ENCODE measurements at places on chromosomes 3 and 15. TPM values are rescaled to one million over a fixed set of nuclear protein-coding genes. Genes with fewer than 3 reads are reported as not detected.

EHD4 gene
- total RNA-seq = 4.9 TPM

CKMT1B gene
- total RNA-seq = 0.73 TPM

PRSS50 gene
- total RNA-seq = not detected

AADACL2 gene
- not detected for total RNA-seq

IGDCC3 gene
- total RNA-seq = 51.8 TPM

RYR3 gene
- total RNA-seq = not detected

OR5AC2 gene
- total RNA-seq = not detected

ZBED2 gene
- total RNA-seq = not detected

SYNPR gene
- not detected for total RNA-seq

GRCh38 chr15:68312701-68313204 lies 35.2 kb downstream of the FEM1B start:
- H3K27me3 ChIP-seq = peaks cover 2% of the 10 kb centered on the region
- H3K27ac ChIP-seq = no peak overlapping the region
- DNase-seq = no peak
- no peak overlapping the region for H3K4me3 ChIP-seq

GRCh38 chr3:94291686-94292085 lies 228.8 kb downstream of the NSUN3 start:
- H3K27ac ChIP-seq = no peak overlapping the region
- no peak overlapping the region for H3K4me3 ChIP-seq
- H3K27me3 ChIP-seq = no peaks in the 10 kb centered on the region

DNA sequence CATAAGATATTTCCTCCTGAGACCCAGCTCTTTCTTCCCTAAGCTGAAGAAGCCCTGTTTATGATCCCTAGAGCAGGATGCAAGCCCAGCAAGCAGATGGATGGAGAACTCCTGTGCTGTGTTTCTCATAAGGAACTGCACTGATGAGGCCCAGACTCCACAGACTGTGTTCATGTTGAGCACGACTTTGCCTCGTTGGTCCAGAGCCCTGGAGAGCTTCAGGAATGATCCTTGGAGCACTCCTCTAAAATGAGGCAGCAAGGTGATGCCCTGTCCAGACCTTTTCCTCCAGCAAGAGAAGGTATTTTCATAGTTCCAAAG lies 83.8 kb downstream of the MYLK start:
- peaks cover 52% of the 10 kb centered on the region for H3K4me1 ChIP-seq
- H3K27me3 ChIP-seq = no peaks in the 10 kb centered on the region
- no peak for DNase-seq
- H3K4me3 ChIP-seq = peak overlapping the region; percentile 80
- H3K27ac ChIP-seq = peak overlapping the region; percentile 87
- H3K36me3 ChIP-seq = no peaks in the 10 kb centered on the region

DNA sequence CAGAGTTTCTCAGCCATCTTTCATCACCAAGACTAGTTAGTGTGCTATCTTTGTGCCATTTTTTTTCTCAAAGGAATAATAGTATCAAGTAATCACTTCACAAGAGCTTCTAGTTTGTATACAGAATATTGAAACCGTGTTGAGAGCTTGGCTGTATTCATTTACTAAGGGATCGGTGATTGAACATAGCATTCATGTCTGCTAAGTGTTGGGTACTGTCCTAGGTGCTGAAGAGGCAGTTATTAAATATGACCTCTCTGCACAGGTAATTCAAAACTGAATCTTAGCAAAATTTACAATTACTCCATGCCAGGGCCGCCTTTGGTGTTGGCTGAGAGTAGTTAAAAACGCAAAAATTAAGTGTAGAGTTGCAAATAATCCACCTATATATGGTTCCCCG lies 355.3 kb upstream of the RORA start:
- no peak for DNase-seq
- H3K27ac ChIP-seq = no peak overlapping the region
- no peak overlapping the region for H3K4me3 ChIP-seq
- H3K4me1 ChIP-seq = no peaks in the 10 kb centered on the region

- H3K4me1 ChIP-seq = no peaks in the 10 kb centered on the region
- H3K27ac ChIP-seq = no peak overlapping the region
- DNase-seq = no peak
- H3K4me3 ChIP-seq = no peak overlapping the region
Observed at GRCh38 chr3:15276028-15276724, 56.2 kb downstream of the SH3BP5 start.

DNA sequence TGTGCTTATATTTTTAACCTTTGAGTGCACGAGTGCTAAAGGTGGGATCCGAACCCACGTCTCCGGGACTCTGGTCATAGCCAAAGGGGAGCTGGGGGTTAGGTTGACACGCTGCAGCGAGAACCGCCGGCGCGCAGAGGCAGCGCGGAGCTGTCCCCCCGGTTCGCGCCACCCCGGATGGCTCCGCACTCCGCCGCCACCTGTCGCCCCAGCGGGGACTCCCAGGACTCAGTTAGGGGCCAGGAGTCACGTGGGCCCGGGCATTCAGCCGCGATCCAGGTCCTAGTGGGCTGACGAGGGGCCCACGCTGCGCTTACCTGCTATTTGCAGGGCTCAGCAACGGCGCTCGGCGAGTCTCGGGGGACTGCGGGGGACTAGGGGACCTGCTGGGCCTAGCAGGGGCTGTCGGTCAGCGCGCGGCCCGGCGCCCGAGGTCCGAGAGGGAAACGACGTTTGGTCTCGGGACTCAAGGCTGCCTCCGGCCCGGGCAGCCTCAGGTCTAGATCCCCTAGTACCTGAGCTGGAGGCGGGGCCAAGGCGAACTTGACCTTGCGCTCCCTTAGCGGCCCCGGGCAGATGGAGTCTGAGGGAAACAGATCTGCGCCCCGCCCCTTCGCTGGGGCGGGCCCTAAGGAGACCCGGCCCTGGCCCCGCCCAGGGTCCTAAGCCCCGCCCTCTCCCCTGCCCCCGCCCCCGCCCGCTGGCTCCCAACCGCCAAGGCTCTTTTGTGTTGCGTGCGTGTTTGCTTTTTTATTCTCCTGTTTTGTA lies at the start of gene NMNAT3:
NMNAT3 (minus strand) TSS at position 585 of the 768 bp plus-strand sequence. CDS start 50,248 bp downstream, outside the sequence.
- H3K27me3 ChIP-seq = no peaks in the 10 kb centered on the region
- H3K4me3 ChIP-seq = peak within 1 kb of the TSS; percentile 84
- H3K27ac ChIP-seq = peak within 1 kb of the TSS; percentile 48
- peak; percentile 77 for DNase-seq
- H3K4me1 ChIP-seq = peaks cover 9% of the 10 kb centered on the region

DNA sequence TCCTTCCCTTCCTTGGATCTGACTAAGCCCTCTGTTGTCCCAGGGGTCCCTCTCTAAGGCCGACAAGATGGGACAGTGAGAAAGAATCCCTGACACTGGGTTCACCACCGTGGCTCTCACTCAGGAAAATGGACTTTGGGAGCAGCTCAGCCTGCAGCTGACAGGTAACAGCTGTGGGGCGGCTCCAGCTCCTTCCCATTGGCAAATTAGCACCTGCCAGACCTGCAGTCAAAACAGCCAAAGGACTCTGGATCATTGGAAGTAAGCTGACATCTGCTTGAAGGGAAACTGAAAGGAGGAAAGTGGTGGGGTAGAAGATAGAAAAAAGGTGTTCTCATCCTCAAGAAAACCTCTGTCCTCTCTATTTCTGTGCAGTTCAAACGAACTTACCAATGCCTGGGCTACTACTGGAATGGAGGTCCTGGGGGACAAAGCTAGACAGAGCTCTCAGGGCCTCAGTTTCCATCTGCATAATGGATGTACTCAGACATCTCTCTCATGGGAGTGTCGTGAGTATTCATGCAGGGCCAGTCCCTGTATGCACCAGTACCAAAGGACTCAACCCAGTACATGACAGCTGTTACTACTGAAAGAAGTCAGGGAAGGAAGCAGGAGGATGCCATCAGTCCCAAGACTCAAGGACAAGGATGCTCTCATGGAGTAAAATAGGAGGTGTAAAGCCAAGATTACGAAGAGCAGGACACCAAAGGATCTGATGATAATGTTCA lies 53.6 kb upstream of the DCLK3 start:
- H3K4me1 ChIP-seq = no peaks in the 10 kb centered on the region
- H3K27ac ChIP-seq = no peak overlapping the region
- DNase-seq = no peak
- H3K27me3 ChIP-seq = peaks cover 1% of the 10 kb centered on the region
- no peaks in the 10 kb centered on the region for H3K36me3 ChIP-seq
- no peak overlapping the region for H3K4me3 ChIP-seq

GRCh38 chr3:194496217-194496919 lies 9.6 kb upstream of the ATP13A3 start:
- H3K4me3 ChIP-seq = no peak overlapping the region
- peaks cover 80% of the 10 kb centered on the region for H3K4me1 ChIP-seq
- H3K27me3 ChIP-seq = no peaks in the 10 kb centered on the region
- peak overlapping the region; percentile 79 for H3K27ac ChIP-seq
- H3K36me3 ChIP-seq = no peaks in the 10 kb centered on the region

- DNase-seq = no peak
- no peak overlapping the region for H3K27ac ChIP-seq
- no peak overlapping the region for H3K4me3 ChIP-seq
- no peaks in the 10 kb centered on the region for H3K4me1 ChIP-seq
- H3K27me3 ChIP-seq = no peaks in the 10 kb centered on the region
- no peaks in the 10 kb centered on the region for H3K36me3 ChIP-seq
Observed at GRCh38 chr3:102810937-102811336, 376.1 kb downstream of the ZPLD1 start.

DNA sequence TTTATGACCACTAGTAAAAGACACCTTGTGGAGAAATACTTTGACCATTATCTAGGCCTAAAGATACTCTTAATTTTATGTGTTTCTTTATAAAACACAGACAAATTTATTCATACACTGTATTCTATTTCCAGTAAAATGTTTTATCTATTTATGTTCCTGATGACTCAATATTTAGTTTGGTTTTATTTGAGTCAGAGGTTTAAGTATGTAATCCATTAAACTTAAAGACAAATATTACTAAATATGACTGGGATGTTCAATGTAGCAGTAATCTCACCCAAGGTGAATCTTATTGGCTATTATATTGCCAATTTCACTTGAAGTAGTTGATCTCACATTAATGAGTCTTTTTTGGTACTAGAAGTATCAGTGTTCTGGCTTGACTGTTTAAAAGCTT lies 799.7 kb downstream of the CADM2 start:
- no peak for DNase-seq
- H3K27ac ChIP-seq = no peak overlapping the region
- H3K4me1 ChIP-seq = no peaks in the 10 kb centered on the region
- H3K4me3 ChIP-seq = no peak overlapping the region
- no peaks in the 10 kb centered on the region for H3K36me3 ChIP-seq
- no peaks in the 10 kb centered on the region for H3K27me3 ChIP-seq

GRCh38 chr3:107367353-107367752 lies 9.9 kb upstream of the CCDC54 start:
- H3K36me3 ChIP-seq = no peaks in the 10 kb centered on the region
- no peaks in the 10 kb centered on the region for H3K27me3 ChIP-seq
- H3K4me1 ChIP-seq = no peaks in the 10 kb centered on the region
- H3K27ac ChIP-seq = no peak overlapping the region
- H3K4me3 ChIP-seq = no peak overlapping the region
- DNase-seq = no peak

DNA sequence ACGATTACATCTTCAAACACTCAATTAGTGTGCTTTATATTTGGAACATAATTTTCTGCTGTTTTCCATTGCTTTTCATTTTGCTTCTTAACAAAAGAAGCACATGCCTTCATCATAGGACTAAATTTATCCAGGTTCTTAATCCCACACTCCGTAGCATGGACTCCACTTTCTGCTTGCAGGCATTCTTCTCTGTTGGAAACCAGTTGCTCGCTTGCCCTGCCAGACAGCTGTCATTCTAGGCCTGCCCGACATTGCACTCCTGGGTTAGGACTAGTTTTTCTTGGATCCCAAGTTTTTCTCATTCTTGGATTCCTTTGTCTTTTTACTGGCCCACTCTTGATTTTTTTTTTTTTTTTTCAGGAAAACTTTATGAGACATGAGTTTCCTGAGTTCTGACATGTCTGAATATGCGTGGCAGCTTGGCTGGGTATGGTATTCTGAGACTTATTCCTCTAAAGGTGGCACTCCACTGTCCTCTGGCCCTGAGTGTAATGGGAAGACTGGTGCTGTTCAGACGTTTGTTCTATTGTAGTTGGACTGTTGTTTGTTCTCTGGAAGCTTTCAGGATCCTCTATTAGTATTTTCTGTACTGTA lies 6.3 kb upstream of the ATP1B3 start:
- DNase-seq = no peak
- no peaks in the 10 kb centered on the region for H3K4me1 ChIP-seq
- no peaks in the 10 kb centered on the region for H3K27me3 ChIP-seq
- no peak overlapping the region for H3K27ac ChIP-seq
- H3K36me3 ChIP-seq = no peaks in the 10 kb centered on the region
- H3K4me3 ChIP-seq = no peak overlapping the region

- no peaks in the 10 kb centered on the region for H3K4me1 ChIP-seq
- H3K36me3 ChIP-seq = no peaks in the 10 kb centered on the region
- H3K4me3 ChIP-seq = no peak overlapping the region
Observed at GRCh38 chr3:114308830-114309229, 15.0 kb downstream of the TIGIT start.

GRCh38 chr3:132773071-132773619 lies 50.9 kb upstream of the NPHP3 start:
- no peak for DNase-seq
- H3K4me3 ChIP-seq = no peak overlapping the region
- no peak overlapping the region for H3K27ac ChIP-seq
- no peaks in the 10 kb centered on the region for H3K27me3 ChIP-seq
- H3K4me1 ChIP-seq = no peaks in the 10 kb centered on the region

- H3K36me3 ChIP-seq = no peaks in the 10 kb centered on the region
- no peaks in the 10 kb centered on the region for H3K27me3 ChIP-seq
- no peak overlapping the region for H3K27ac ChIP-seq
- no peak overlapping the region for H3K4me3 ChIP-seq
- H3K4me1 ChIP-seq = no peaks in the 10 kb centered on the region
- no peak for DNase-seq
Observed at GRCh38 chr3:77372634-77373346, 332.9 kb downstream of the ROBO2 start.

GRCh38 chr3:47429476-47430270 lies 46.1 kb downstream of the SCAP start:
- peaks cover 33% of the 10 kb centered on the region for H3K4me1 ChIP-seq
- peaks cover 24% of the 10 kb centered on the region for H3K36me3 ChIP-seq
- no peak for DNase-seq
- no peak overlapping the region for H3K4me3 ChIP-seq

DNA sequence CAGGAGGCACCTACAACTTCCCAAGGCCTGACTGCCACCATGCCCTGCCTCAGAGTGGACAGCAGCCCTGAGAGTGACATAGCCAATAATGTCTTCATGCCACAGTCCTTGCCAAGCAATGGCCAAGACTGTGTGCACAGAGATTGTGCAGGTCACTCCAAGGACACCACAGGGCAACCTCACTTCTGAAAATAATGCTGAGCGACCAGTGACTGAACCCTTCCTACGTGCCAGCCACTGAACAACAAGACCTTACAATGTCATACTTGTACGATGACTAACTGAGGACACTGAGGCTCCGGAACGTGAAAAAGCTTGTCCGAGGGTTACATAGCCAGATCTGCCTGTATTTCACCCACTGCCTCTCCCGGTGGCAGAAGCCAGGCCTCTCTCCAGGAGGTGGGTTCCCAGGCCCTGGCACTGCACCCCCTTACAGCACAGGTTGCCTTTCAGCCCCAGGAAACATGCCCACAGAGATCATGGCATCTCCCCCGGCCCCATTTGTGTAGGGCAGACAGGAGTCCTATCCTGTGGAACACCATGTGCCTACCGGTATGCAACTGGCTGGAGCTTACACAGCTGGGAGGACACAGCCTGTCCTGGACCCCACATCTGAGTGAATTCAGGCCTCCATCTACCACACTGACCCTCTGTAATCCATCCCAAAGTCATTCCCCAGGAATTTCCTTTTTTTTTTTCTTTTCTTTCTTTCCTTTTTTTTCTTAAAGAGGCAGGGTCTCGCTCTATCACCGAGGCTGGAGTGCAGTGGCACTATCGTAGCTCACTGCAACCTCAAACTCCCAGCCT lies 72.3 kb downstream of the SLC12A8 start:
- no peaks in the 10 kb centered on the region for H3K27me3 ChIP-seq
- H3K36me3 ChIP-seq = no peaks in the 10 kb centered on the region
- H3K27ac ChIP-seq = no peak overlapping the region
- no peak for DNase-seq
- H3K4me3 ChIP-seq = no peak overlapping the region

All from HepG2 (cell line).